ENCODE measurements at places on chromosomes 7 and 10. TPM values are rescaled to one million over a fixed set of nuclear protein-coding genes. Genes with fewer than 3 reads are reported as not detected.
A peak's percentile ranks its signal among the peaks of the same experiment; 100 is the strongest.

GRCh38 chr7:20219446-20220292 lies 2.5 kb upstream of the MACC1 start:
- peaks cover 40% of the 10 kb centered on the region for H3K4me1 ChIP-seq
- DNase-seq = peak; percentile 81
- peak overlapping the region; percentile 79 for H3K27ac ChIP-seq
- no peaks in the 10 kb centered on the region for H3K27me3 ChIP-seq
- H3K4me3 ChIP-seq = no peak overlapping the region

Gene UNC5B
- total RNA-seq = 22.2 TPM

- no peak overlapping the region for H3K27ac ChIP-seq
- H3K4me3 ChIP-seq = no peak overlapping the region
- DNase-seq = no peak
- H3K4me1 ChIP-seq = peaks cover 8% of the 10 kb centered on the region
- H3K27me3 ChIP-seq = no peaks in the 10 kb centered on the region
- no peaks in the 10 kb centered on the region for H3K36me3 ChIP-seq
Measured at GRCh38 chr10:58341947-58342346, 7.1 kb downstream of the UBE2D1 start.

GRCh38 chr7:39536951-39537350 lies 29.3 kb upstream of the YAE1 start:
- no peak overlapping the region for H3K27ac ChIP-seq
- no peak for DNase-seq
- no peak overlapping the region for H3K4me3 ChIP-seq
- H3K4me1 ChIP-seq = no peaks in the 10 kb centered on the region
- H3K36me3 ChIP-seq = no peaks in the 10 kb centered on the region

- no peaks in the 10 kb centered on the region for H3K4me1 ChIP-seq
- DNase-seq = no peak
- peak overlapping the region; percentile 7 for H3K4me3 ChIP-seq
- no peaks in the 10 kb centered on the region for H3K27me3 ChIP-seq
Measured at GRCh38 chr7:94400022-94400421, 5.3 kb downstream of the COL1A2 start.

- DNase-seq = no peak
- H3K4me1 ChIP-seq = peaks cover 5% of the 10 kb centered on the region
- H3K4me3 ChIP-seq = no peak overlapping the region
- H3K36me3 ChIP-seq = no peaks in the 10 kb centered on the region
- no peaks in the 10 kb centered on the region for H3K27me3 ChIP-seq
- no peak overlapping the region for H3K27ac ChIP-seq
Measured at GRCh38 chr10:11024596-11024995, 6.9 kb downstream of the CELF2 start.

- H3K27me3 ChIP-seq = no peaks in the 10 kb centered on the region
- H3K36me3 ChIP-seq = no peaks in the 10 kb centered on the region
- H3K4me3 ChIP-seq = no peak overlapping the region
- no peak for DNase-seq
- H3K4me1 ChIP-seq = no peaks in the 10 kb centered on the region
Measured at GRCh38 chr7:40234046-40234445, 99.2 kb downstream of the SUGCT start.

- no peaks in the 10 kb centered on the region for H3K36me3 ChIP-seq
- no peak for DNase-seq
- no peak overlapping the region for H3K27ac ChIP-seq
- H3K4me1 ChIP-seq = no peaks in the 10 kb centered on the region
- no peak overlapping the region for H3K4me3 ChIP-seq
- no peaks in the 10 kb centered on the region for H3K27me3 ChIP-seq
Measured at GRCh38 chr10:20959242-20959641, 62.1 kb upstream of the NEBL start.

Gene TWIST1
- not detected for total RNA-seq

DNA sequence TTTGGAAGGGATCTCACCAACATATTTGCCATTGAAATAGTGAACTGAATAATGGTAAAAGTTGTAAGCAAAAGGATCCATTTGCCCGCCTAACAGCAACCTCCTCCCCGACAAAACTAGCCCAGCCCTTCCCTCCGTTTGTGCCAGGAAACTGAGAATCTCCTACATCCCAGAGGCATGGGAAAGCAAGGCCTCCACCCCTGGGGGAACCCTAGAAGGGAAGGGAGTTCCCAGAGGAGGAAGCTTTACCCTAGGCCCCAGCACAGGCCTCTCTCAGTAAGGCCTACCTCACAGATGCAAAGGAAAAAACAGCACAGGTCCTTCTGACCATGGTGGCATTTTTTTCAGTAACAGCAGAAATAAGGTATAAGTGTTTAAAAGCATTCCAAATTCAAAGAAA lies 229.7 kb downstream of the ELMO1 start:
- H3K27ac ChIP-seq = no peak overlapping the region
- H3K27me3 ChIP-seq = no peaks in the 10 kb centered on the region
- H3K4me1 ChIP-seq = peaks cover 17% of the 10 kb centered on the region
- H3K4me3 ChIP-seq = no peak overlapping the region
- H3K36me3 ChIP-seq = peaks cover 15% of the 10 kb centered on the region
- no peak for DNase-seq

Gene SORCS3
- total RNA-seq = not detected

GRCh38 chr7:69020536-69020935 lies 577.7 kb upstream of the AUTS2 start:
- no peak overlapping the region for H3K27ac ChIP-seq
- no peak for DNase-seq
- no peak overlapping the region for H3K4me3 ChIP-seq
- no peaks in the 10 kb centered on the region for H3K27me3 ChIP-seq

DNA sequence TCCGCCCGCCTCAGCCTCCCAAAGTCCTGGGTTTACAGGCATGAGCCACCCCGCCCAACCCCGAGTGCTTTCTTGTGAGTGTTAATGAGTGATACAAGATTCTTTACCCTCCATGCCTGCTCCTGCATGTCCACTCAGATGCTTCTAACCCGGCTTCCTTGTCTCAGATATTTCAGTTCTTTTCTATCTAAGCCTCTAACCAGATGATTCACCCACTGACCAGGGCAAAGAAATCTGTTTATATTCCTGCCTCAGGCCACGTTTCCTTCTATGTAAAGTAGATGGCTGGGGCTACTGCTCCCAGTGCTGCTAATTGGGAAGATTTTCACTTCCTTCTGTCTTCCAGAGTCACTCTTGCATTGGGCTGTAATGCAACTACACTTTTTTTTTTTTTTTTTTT lies 395.1 kb upstream of the ANKRD30A start:
- DNase-seq = no peak
- no peak overlapping the region for H3K4me3 ChIP-seq
- H3K4me1 ChIP-seq = no peaks in the 10 kb centered on the region
- H3K27ac ChIP-seq = no peak overlapping the region
- H3K36me3 ChIP-seq = no peaks in the 10 kb centered on the region

Gene PAPSS2
- 137 TPM for total RNA-seq

DNA sequence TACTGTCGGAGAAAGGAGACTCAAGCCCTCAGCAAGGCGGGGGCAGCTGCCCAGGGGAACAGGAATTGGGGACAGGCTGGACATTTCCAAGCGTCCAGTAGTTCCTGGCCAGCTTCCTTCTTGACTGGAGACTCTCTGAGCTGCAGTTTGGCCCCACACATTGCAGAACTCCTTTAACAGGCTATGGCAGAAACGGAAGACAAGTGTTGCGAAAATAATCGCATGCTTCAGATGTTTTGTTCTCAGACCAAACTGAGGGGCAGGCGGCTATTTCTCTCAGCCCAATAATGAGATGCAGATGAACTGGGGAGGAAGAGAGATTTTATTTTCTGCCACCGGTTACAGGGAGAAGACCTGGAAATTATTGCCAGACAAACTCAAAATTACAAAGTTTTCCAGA lies 88.0 kb upstream of the PFKP start:
- H3K4me3 ChIP-seq = no peak overlapping the region
- H3K4me1 ChIP-seq = peaks cover 6% of the 10 kb centered on the region
- no peaks in the 10 kb centered on the region for H3K36me3 ChIP-seq
- no peak overlapping the region for H3K27ac ChIP-seq
- H3K27me3 ChIP-seq = no peaks in the 10 kb centered on the region
- DNase-seq = no peak

Gene SPOCK2
- 108 TPM for total RNA-seq

DNA sequence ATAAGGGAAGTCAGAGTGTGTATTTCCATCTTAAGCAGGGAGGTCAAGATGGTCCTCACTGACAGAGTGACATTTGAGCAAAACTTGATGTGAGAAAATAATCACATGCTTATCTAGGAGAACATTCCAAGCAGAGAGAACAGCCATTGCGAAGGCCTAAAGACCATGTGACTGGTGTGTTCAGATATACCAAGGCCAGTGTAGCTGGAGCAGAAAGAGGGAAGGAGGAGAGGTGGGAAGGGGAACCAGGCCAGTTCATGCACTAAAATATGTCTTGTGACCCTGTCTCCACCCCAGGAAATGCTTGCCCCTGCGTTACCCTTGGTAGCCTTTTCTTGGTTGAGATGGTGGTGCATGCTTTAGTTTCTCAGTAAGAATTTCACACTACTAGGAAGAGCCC lies 77.4 kb downstream of the CACNB2 start:
- DNase-seq = no peak
- H3K4me3 ChIP-seq = no peak overlapping the region
- H3K4me1 ChIP-seq = no peaks in the 10 kb centered on the region
- no peak overlapping the region for H3K27ac ChIP-seq
- H3K36me3 ChIP-seq = no peaks in the 10 kb centered on the region
